ENCODE measurements at places on chromosomes 7 and 10. TPM values are rescaled to one million over a fixed set of nuclear protein-coding genes. Genes with fewer than 3 reads are reported as not detected.

GRCh38 chr10:28878236-28878970, 201.1 kb downstream of the BAMBI start:
- DNase-seq: no peak

GRCh38 chr10:34181553-34182300, 633.4 kb downstream of the PARD3 start:
- no peak for DNase-seq

DNA sequence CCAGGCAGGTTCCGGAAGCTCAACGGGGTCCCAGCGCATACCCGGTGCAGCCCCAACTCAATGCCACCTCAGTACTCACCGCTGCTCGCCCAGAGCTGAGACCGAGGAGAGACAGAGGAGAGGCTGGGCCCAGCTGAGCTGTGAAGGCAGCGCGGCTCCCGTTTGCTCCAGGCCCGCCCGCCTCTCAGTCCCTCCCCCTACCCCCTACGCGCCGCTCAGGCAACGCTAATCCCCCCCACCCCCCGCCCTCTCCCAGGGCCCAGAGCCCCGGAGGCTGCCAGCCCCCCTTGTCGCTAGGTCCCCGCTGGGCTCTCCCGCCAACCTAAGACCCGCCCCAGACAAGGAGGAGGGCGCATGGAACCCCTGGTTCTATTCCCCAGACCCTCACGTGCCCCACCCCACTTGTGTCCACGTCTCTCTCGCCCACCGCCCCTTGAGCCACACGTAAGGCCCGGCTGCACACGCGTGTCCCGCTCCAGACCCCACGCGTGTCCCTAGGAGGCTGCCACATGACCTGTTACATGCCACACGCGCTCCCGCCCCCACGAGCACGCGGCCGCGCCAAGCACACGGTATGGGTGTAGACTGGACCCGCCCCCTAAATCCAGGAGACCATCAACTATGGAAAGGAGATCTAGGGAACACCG, at the start of gene PSD:
Gene PSD (minus strand): TSS at position 164 of the 647 bp plus-strand sequence. CDS start 1,747 bp downstream, outside the sequence.
- no peak for DNase-seq

- no peak for DNase-seq
Observed at GRCh38 chr7:113015034-113015645, 71.5 kb downstream of the GPR85 start.

DNA sequence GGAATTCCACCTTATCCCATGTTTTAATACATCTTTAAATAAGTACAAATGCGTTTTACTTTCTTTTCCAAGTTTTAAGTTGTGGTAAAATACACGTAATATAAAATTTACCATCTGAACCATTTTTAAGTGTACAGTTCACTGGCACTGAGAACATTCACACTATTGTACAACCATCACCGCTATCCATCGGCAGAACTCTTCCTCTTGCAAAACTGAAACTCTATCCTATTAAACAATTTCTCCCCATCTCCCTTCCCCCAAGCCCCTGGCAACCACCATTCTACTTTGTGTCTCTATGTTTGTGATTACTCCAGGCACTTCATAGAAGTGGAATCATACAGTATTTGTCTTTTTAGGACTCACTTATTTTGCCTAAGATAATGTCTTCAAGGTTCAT, 33.8 kb downstream of the HIP1 start:
- no peak for DNase-seq

DNA sequence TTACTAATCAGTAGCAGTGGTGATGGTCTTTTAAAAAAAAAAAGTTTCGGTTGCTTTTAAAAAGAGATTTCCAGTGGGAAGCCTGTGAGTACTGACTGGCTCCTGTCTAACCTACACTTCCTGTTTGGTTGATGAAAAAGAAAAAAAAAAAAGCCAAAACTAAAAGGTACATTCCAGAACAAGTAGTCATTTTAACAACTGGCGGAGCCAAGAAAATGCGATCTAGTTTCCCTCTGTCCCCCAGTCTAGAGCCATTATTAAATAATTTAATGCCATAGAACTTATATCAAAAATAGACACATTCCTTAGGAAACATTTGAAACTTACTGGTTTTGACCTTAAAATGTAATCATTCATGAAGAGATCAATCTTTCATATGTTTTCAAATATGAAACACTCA, 254.2 kb upstream of the C7orf33 start:
- no peak for DNase-seq

MOGAT3 gene
- total RNA-seq: not detected

ANKRD61 gene
- total RNA-seq: not detected

PTN gene
- not detected for total RNA-seq

UPK3BL1 gene
- 13.3 TPM for total RNA-seq

All from activated T-cell treated with anti-CD3 and anti-CD28 coated beads, Interleukin-2, amount 50 U/mL, for 72 hours (primary cell).